Ureter (tissue), 1 donor: ENCODE measurements at places on chromosomes 5 and 9. TPM values are rescaled to one million over a fixed set of nuclear protein-coding genes. Genes with fewer than 3 reads are reported as not detected.
A peak's percentile ranks its signal among the peaks of the same experiment; 100 is the strongest.

Gene SDHA
- 98.2 TPM for total RNA-seq

GRCh38 chr5:52727576-52727975, 60.1 kb upstream of the ITGA1 start:
- peak; percentile 44 for DNase-seq

DNA sequence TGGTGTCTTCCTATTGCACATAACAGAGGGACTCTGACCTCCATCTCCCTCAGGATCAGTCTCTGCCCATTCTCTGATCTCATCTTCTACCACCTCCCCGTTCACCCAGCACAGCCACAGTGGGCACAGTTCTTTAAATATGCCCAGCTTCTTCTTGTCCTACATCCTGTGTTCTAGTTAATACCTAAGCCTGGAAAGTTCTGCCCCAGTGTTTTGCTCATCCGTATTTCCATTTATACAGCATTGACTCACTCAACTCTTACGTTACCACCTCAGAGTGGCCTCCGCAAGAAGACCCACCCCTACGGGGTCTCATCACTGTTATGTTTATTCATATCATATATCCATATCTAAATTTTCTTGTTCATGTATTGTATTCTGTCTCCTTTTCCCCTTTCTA, 315.5 kb downstream of the ADGRV1 start:
- DNase-seq, result no peak

DNA sequence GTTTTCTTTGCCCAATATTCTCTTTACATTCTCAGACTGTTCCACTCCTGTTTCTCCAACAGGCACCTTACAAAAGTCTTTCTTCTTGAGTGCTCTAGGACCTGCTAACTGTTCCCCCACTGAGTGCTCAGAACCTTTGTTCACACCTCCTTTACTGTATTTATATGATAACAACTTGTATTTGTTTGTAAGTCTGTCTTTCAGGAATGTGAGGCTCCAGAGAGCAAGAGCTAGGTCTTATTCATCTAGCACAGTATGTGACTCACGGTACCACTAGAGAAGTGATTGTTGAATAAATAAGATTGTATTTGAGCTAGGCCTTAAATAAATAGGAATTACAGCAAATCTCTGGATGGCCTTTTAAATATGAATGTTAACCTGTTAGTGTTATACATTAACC, 42.5 kb upstream of the MYOT start:
- no peak for DNase-seq

- DNase-seq, result no peak
These were observed 24.4 kb downstream of the SLC6A7 start for GRCh38 chr5:150214289-150214688.

DNA sequence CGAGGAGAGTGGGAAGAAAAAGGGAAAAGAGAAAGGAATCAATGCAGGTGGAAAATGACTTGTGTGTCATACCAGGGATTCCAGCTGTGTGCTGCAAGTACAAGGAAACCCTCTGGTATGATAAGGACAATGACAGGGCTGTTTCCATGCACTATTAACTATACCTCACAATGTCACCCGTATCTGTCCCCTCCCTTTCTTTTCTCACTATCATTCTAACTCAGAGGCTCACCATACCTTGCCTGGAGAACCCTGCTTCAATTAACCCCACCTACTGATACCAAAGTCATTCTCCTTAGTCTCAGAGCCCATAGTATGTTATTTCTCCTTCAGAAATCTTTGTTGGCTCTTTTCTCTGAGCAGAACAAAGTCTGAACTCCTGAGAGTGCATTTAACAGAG, 236.2 kb upstream of the NREP start:
- no peak for DNase-seq

GRCh38 chr5:175325681-175326080, 118.3 kb downstream of the DRD1 start:
- no peak for DNase-seq

DNA sequence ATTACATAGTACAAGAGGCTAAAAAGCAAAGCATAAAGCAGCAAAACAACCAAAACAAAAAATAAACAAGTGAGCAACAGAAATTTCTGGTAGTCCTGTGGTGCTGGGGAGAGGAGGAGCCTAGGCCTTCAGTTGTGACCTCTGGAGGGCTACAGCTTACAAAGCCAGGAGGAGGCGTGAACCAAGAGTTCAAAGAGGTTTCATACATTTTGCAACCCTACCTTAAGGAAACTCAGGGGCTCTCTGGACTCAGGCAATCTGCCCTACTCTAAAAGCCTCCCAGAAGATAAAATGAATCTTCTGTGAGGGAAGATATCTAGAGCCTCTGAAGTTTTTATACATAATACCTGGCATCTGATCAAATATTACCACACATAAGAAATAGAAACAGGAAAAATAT, 187.4 kb downstream of the AGTPBP1 start:
- DNase-seq, result no peak

- no peak for DNase-seq
These were observed 154.5 kb downstream of the PAPPA start for GRCh38 chr9:116308076-116308475.

DNA sequence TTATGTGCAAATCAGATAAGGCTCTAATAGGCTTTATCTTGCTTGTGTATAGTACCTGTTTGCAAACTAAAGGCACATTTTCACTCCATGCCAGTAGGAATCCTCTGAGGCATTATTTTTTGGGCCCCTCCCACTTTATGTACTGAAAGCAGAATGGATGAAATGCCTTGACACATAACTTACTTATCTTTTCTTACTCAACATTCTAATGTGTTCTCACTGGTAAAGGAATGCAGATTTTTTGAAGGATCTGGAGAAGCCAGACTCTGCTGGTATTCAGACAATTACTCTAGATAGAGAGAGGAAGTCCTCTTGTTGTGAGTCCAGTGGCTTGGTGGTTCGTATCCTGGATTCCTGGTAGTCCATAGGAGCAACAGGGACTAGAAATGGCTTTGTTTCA, 336.7 kb downstream of the CCDC171 start:
- no peak for DNase-seq

DNA sequence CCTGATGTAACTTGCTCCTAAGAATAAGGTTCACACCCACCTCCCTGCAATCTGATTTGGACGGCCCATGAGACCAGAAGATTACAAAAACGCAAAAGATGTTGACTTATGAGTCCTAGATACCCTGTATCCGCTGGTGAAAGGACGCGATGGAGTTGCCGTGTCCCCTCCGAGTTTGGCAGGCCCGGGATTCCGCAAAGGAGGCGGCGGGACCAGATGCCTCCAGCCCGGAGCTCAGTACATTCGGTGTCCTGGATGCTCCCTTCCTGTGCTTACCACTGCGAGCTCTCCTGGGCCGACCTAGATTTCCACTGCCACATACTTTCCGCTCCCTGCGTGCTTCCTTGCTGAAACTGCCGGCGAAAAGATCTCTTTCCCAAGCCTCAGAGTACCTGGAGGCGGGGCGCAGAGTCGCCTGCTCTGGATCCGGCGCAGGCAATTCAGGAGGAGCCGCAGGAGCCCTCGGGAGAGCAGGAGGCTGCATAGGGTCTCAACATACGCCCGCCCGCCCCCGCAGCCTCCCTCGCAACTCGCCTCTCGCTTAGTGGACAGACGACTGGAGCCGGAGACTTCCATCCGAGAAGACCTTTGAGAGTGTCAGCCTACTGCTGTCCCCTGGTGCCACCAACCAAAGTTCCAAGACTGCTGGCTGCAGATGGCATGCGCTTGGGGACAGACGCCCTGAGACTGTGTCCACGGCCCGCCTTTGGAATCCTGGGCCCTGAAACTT, 39.8 kb downstream of the ANXA2R start:
- no peak for DNase-seq

Gene STC2
- total RNA-seq, result 8.8 TPM

Gene ABO
- total RNA-seq, result 25.4 TPM

GRCh38 chr5:98557916-98558315, 215.5 kb upstream of the RGMB start:
- DNase-seq, result no peak

GRCh38 chr9:97933297-97933998, 4.5 kb downstream of the HEMGN start:
- DNase-seq, result no peak

DNA sequence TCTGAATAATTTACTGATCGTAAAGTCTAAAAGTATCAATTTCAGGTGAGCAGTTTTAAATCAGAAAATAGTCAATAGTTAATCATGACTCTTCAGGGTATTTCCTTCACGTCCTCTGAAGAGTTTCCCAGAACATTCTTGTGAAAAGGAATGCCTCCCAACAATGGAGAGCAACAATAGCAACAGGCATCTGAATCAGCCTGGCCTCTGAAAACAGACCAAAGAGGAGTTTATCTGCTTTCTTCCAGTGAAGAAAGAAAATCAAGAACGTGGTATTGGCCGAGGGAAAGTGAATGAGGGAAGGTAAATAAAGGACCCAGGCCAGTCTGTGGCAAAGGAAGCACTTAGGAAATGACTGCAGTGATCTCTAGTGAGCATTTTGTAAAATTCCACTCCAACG, 26.1 kb upstream of the RASGEF1C start:
- DNase-seq, result no peak

GRCh38 chr9:133597316-133597957, 11.8 kb downstream of the FAM163B start:
- no peak for DNase-seq

Gene LECT2
- total RNA-seq, result not detected

DNA sequence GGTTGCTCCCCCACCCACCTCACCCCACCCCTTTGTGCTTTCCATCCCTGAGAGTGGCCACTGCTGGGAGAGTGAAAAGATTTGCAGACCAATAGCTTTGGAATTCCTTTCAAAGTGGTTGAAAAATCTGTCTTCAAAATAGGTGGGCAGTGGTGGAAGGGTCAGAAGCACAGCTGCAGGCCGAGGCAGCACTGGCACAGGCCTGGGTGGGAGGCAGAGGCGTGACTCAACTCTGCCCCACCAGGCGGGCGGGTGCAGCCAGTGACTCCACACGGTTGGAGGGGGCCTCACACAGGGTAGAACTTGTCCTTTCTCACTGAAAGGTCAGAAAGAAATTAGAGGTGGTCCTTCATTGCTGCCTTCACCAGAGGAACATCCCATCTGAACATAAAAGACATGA, 214.9 kb upstream of the TBCA start:
- DNase-seq, result no peak

- no peak for DNase-seq
These were observed 3.6 kb downstream of the PSMB7 start for GRCh38 chr9:124411514-124412227.

DNA sequence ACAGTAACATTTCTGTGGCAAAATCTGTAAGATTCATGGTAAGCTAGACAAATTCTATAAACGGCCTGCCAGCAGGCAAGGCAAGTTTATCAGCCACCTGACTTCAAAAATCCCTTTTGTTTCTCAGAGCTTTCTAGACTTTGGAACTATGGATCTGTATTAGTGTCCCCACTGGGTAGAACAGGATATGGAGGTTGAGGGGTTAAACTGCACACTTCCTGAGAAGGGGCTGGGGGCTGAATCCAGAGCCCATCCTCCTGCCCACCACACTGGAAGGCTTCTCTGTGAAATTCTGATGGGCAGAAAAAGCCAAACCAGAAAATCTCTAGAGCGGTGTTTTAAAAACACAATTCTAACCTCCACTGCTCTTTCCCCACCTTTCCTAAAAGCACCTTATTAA, 128.7 kb downstream of the ENTREP1 start:
- no peak for DNase-seq

Gene DEPDC1B
- total RNA-seq, result 0.57 TPM

GRCh38 chr5:159764283-159765134, 151.8 kb upstream of the ADRA1B start:
- no peak for DNase-seq

DNA sequence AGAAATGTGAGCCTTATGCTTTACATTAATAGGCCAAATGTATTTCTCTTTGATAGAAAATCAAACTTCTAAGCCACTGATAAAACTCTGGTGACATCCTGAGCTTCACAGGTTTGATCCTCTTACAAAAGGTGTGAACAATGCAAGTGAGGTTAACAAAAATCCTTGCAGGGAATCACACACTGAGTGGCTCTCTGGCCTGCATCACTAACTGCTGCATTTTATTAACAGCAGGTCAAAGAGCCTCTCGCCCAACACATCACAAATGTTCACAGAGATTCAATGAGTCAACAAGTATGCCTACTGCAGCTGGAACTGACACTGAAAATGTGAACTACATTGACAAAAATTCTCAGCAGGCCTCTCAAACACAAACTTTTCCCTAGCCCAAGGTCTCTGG, 122.3 kb downstream of the SEMA5A start:
- DNase-seq, result no peak

Gene ELAVL2
- 0.29 TPM for total RNA-seq

GRCh38 chr5:82147860-82148573, 130.1 kb downstream of the RPS23 start:
- no peak for DNase-seq

DNA sequence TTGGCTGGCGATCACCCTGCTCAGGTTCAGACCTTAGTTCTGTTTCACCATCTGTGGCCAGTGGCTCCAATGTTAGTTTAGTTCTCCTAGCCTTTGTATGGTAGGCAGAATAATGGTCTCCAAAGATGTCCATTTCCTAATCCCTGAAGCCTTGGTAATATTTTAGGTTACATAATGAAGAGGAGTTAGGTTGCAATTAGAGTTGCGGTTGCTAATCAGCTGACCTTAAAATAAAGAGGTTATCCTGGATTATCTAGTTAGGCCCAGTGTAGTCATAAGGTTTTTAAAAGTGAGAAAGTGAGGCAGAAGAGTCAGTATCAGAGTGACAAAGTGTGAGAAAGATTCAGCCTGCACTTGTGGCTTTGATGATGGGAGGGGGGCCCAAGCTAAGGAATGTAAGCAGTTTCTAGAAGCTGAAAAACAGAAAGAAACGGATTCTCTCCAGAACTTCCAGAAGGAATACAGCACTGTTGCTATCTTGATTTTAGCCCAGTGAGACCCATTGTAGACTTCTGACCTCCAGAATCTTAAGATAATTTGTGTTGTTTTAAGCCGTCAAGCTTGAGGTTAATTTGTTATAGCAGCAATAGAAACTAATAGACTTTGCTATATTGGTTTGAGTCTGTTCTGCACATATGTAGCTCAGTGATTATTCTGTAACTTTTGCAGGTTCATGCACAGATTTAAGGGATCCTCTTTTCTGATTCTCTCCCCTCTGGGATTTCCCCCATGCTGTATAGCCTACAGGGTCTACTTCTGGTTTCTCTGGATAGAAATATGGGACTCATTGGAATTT, 21.6 kb downstream of the LNPEP start:
- no peak for DNase-seq

Gene UBQLN1
- total RNA-seq, result 123 TPM

- DNase-seq, result no peak
These were observed 143.1 kb upstream of the FBN2 start for GRCh38 chr5:128681096-128681495.

Gene SNX24
- total RNA-seq, result 19.5 TPM

DNA sequence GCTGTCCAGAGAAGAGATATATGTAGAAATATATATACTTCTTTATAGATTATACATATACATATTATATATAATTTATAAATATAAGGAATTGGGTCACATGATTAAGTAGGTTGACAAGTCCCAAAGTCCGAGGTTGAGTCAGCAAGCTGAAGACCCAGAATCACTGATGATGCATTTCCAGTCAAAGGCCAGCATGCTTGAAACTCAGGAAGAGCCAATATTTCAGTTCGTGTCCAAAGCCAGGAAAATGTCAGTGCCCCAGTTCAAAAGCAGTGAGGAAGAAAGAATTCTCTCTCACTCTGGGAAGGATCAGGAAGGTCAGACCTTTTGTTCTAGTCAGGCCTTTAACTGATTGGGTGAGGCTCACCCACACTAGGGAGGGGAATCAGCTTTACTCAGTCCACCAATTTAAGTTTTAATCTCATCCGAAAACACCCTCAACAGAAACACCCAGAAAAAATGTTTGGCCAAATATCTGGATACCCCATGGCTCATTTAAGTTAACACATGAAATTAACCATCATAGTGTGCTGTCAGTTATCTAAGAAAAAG, 42.0 kb upstream of the LVRN start:
- DNase-seq, result no peak

Gene KIAA1191
- total RNA-seq, result 115 TPM

Gene OSMR
- 57.1 TPM for total RNA-seq

Gene PCDHB4
- total RNA-seq, result 2.2 TPM

Gene LCN9
- total RNA-seq, result not detected
